T1000 (cell line): ENCODE measurements at places on chromosomes 6 and 20.

DNA sequence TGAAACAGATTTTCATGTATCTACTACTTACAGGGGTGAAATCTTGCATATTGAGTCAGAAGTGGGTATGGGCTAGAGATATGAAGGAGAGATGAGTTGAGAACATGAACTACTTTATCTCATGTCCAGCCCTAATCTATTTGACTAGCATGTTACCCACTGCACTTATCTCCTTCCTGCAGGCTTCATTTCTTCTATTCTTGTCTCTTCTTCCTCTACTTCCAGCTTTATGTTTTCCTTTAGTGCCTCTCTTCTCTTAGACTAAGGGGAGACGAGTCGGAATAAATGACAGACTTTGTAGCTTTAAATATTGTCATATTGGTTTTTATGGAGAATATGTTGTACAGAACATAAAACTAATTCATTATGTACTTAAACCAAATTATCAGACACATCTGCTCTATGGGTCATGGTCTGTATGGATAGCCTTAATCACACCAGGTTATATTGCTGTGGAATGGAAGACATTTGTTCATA is 5.3 kb downstream of the RAB32 start:
- no peak for DNase-seq

DNA sequence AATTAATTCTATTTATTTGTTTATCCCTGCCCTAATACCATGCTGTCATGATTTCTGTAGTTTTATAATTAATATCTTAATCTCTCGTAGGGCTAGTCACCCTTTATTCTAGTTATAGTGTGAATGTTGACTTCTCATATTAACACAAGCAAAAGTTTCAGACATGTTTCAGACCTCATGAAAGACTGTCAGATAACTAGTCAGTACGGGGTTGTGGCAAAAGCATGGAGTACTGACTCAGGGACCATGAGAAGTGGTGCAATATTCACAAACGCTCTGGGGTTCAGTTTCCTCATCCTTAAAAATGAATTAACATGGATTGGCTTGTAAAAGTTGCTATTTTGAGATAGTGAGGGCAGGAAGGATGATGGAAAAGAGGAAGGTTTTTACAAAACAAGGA is 148.9 kb downstream of the TMEM200A start:
- no peak for DNase-seq

- DNase-seq, result no peak
Measured at GRCh38 chr20:4897600-4897999, 103.7 kb downstream of the SLC23A2 start.

DNA sequence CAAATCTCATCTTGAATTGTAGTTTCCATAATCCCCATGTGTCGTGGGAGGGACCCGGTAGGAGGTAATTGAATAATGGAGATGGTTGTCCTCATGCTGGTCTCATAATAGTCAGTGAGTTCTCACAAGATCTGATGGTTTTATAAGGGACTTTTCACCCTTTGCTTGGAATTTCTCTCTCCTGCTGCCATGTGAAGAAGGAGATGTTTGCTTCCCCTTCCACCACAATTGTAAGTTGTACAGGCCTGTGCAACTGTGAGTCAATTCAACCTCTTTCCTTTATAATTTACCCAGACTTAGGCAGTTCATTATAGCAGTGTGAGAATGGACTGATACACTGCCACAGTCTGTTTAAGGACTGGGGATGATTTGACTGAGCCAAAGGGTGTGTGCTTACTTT is 44.7 kb downstream of the NKAIN2 start:
- DNase-seq, result no peak

DNA sequence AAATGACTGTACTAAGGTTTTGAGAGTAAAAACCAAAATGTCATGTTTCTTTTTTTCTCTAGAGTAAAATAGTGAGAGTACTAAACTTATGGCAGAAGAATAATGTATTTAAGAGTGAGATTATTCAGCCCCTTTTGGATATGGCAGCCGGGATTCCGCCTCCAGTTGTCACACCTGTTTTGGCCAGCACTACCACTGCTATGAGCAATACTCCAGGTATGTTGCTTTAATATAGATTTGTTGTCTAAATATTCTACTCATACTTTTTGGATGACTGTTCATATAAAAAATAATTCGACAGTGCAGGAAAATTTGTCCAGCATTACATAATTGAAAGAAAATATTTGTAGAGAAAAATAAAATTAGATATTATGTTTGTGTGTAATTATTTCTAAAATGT is 59.5 kb downstream of the SCAF8 start:
- no peak for DNase-seq

- DNase-seq, result no peak
Measured at GRCh38 chr6:30730601-30731435, 10.7 kb downstream of the TUBB start.

- DNase-seq, result no peak
Measured at GRCh38 chr6:108650781-108651180, 90.1 kb downstream of the FOXO3 start.

- no peak for DNase-seq
Measured at GRCh38 chr6:25042036-25042521, 106.3 kb upstream of the RIPOR2 start.

- DNase-seq, result peak; percentile 72
Measured at GRCh38 chr6:141326426-141326825, 806.3 kb upstream of the GJE1 start.

- DNase-seq, result no peak
Measured at GRCh38 chr6:155078331-155078745, 83.2 kb downstream of the TIAM2 start.

GRCh38 chr6:21033575-21034026 is 499.3 kb downstream of the CDKAL1 start:
- peak; percentile 8 for DNase-seq

DNA sequence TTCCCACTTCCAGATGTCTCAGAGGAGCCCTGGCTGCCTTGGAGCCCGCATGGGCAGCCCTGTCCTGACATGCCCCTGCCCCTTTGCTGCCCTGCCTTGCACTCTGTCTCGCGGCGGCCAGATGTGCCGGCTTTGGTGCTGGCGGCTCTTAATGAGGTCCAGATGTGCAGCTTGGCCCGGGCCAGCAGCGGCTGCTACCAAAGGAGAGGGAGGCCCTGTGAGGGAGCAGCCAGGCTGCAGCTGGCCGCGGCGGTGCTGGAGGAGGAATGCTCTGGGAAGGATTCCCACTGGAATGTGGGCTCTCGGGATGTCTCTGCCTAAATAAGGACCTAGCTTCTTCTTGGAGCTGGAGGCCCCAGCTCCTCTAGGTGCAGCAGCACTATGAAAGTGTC is 72.4 kb downstream of the FGD2 start:
- no peak for DNase-seq

DNA sequence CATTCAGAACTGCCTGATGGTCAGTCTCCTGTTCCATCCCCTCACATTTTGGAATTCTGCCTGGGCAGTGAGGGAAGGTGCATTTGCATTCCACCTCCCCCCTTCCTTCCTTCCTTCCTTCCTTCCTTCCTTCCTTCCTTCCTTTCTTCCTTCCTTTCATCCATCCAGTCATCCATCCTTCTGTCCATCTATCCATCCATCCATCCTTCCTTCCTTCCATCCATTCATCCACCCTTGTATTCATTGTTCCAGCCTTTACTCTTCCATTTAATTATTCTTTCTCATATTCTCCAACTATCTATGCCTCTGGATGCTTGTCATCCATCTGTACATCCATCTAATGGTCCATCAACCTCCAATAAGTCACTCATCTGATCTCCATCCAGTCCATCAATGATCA is 14.0 kb downstream of the PCK1 start:
- DNase-seq, result no peak

DNA sequence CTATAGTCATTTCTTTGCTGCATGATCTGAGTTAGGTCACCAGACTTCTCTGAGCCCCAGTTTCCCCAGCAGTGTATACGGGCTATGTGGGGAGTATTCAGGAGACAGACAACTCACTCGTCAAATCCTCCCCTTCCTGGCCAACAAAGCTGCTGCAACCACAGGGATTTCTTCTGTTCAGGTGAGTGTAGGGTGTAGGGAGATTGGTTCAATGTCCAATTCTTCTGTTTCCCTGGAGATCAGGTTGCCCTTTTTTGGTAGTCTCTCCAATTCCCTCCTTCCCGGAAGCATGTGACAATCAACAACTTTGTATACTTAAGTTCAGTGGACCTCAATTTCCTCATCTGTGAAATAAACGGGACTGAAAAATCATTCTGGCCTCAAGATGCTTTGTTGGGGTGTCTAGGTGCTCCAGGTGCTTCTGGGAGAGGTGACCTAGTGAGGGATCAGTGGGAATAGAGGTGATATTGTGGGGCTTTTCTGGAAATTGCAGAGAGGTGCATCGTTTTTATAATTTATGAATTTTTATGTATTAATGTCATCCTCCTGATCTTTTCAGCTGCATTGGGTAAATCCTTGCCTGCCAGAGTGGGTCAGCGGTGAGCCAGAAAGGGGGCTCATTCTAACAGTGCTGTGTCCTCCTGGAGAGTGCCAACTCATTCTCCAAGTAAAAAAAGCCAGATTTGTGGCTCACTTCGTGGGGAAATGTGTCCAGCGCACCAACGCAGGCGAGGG is 594 bp upstream of the CDKN1A start:
- no peak for DNase-seq

DNA sequence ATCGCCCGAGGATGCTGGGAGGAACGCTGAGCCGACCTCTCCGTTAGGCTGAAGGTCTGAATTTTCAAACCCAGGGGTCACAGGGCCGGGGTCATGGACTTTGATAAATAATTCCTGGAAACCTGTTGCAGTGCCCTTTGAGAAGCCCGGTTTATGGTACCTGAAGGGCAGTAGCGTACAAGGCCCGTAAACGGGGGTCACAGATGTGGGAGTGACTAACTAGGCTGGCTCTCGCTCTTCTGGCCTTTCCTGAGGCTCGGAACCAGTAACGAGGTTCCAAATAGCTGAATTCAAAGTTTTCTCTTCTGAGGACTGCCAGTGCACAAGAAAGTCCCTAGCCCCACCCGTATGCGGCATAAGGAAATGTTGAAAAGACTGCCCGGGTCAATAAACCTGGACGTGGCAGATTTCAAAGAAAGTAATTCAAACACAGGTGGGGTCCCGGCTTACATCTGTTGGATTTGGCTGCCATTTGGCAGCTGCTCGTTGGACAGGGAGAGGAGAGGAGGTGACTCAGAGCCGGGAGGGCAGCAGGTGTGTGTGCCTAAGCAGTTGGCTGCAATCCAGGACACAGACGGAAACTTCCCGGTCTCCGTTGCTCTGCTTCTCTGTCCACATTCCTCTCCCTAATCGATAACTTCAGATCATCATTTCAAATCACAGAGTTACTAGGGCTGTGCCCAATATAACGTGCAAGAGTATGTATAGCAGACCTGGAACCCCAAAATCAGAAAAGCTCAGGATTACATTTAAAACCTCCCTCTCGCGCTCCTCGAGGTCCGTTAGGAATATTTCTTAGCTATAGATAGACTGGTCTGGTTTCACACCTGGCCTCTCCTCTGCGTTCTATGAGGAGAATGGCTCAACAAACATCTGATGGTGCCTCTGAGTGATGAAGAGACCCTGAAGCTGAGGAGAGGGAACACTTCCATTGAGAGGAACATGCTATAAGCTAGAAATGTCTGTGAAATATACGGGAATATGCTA is 765 bp upstream of the GMDS start:
- no peak for DNase-seq

GRCh38 chr20:62430311-62430853 is 3.0 kb upstream of the RBBP8NL start:
- DNase-seq, result no peak

DNA sequence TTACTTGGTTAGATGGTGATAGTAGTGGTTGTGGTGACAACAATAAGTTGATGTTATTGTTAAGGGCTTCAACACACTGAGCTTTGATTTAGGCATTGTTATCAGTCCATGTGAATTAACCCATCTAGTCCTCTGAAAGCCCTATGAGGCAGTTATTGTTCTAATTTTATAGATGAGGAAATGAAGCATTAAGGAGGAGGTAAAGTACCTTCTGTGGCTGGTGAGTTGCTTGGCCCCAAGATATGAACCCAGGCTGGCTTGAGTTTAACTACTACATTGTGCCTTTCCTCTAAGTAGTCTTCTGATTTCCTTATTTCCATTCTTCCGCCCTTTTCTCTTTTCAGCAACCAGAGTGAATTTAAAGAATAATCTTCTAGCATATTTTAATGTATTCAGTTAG is 81.7 kb downstream of the QKI start:
- no peak for DNase-seq

DNA sequence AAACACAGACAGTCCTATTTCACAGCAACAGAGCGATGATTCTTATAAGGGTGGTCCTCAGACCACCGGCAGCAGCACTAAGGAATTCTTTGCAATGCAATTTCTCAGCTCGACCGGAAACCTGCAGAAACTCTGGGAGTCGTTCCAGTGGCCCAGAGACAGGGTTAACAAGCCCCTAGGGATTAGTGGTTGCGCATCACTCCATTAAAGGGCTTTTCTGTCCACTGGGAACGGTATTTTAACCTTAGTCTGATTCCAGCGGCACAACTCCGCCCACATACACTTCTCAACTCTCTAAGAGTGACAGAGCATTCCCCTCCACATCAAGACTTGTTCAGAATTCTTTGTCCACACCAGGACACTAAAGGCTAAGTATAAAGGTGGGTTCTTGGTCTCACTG is 341.5 kb downstream of the TFAP2A start:
- no peak for DNase-seq

DNA sequence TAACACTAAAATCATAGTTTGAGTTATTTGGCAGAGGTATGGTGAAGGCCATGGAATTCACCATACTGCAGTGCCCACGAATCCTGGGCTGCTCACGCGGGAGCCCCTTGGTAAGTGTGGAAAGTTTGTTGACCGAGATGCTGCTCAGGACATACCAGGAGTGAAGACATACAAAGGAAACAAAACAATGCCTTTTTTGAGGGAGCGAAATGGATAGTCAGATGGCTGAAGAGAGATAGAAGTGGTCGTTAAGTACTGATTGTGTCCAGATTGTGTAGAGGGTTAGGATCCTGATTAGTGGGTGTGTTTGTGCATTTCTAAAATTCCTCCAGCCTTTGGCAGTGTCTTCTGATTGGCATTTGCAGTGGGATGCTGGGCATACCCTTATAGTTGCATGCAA is 83.0 kb downstream of the SOBP start:
- no peak for DNase-seq

DNA sequence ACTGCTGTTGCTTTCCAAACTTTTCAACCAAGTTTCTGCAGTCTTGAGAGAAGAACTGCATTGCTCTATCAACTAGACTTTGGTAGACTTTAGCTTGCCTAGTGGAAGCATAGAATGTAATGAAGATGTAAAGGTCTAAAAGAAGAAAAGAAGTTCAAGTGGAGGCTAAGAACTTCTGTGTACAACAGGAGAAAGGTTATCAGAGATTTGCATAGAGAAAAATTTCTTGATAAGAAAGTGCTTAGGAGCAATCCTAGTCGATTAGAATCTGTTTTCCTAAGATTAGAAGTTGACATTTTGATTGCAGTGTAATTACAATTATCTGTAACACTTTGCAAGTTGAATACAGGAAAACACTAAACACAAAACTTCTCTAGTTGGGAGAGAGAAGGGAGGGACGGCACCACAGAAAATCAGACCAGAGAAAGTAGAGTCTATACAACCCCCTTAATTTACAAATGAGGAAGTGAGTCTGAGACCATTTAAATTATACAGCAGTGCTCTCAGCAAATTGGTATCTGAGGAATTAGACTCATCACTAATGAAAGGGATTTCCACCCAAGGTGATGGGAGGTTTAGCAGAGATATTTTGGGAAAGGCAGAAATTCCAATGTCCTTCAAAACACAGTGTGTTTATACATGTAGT is 194.3 kb upstream of the MARCKS start:
- DNase-seq, result no peak
